ENCODE measurements at places on chromosomes 1 and 21.

DNA sequence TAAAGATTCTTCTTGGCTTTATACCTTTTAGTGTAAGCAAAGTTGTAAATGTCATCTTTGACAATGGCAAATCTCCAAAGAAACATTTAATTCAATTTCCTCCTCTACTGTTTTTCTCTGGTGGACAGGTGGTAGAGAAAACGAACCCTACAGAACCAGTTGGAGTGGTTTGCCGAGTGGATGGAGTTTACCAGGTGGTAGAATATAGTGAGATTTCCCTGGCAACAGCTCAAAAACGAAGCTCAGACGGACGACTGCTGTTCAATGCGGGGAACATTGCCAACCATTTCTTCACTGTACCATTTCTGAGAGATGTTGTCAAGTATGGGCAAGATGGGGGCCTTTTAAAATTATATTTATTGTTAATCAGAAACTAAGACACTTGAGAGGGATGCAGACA, 25.8 kb downstream of the UAP1 start:
- H3K4me1 ChIP-seq = no peaks in the 10 kb centered on the region
- no peaks in the 10 kb centered on the region for H3K36me3 ChIP-seq
- DNase-seq = no peak
- no peak overlapping the region for H3K4me3 ChIP-seq

GRCh38 chr1:91777630-91778300, 108.2 kb downstream of the TGFBR3 start:
- H3K27me3 ChIP-seq = no peaks in the 10 kb centered on the region
- peaks cover 2% of the 10 kb centered on the region for H3K4me1 ChIP-seq
- no peak overlapping the region for H3K27ac ChIP-seq
- H3K4me3 ChIP-seq = no peak overlapping the region
- no peaks in the 10 kb centered on the region for H3K36me3 ChIP-seq

GRCh38 chr1:54268762-54269297, 68.9 kb downstream of the MRPL37 start:
- no peaks in the 10 kb centered on the region for H3K27me3 ChIP-seq
- H3K36me3 ChIP-seq = no peaks in the 10 kb centered on the region
- H3K27ac ChIP-seq = no peak overlapping the region
- DNase-seq = no peak
- H3K4me3 ChIP-seq = no peak overlapping the region

DNA sequence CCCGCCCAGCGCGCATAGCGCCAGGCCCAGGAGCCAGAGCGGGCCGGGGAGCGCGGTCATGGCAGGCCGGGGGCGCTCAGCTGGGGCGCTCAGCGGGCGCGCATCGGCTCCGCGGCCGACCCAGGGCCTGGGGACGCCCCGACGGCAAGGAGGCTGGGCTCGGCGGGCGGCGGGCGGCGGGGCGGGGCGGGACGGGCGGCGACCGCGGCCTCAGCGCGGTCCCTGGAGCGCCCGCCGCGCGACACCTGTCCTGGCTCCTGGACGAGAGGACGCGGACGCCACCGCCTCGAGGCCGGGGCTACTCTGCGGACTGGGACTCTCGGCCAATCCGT, 273 bp downstream of the BMP8B start:
- peaks cover 62% of the 10 kb centered on the region for H3K27me3 ChIP-seq
- H3K4me3 ChIP-seq = no peak overlapping the region
- no peak overlapping the region for H3K27ac ChIP-seq
- DNase-seq = no peak

DNA sequence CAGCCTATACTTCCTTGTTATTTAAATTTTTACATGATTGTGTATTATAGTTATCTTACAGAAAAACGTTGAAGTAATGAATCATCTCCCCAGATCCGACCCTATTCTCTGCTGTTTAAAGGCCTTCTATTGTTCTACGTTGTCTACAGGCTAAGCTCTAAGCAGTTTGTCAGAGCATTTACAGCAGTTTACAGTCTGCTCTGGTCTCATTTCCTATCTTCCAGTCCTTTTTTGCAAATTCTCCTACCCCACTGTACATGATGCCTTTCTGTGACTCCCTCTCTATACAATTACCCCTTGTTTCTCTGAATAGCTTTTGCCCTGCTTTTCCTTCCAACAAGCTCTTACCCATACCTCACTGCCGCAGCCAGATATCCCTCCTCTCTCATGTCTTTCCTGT, 319.2 kb upstream of the FMN2 start:
- H3K36me3 ChIP-seq = no peaks in the 10 kb centered on the region
- no peaks in the 10 kb centered on the region for H3K27me3 ChIP-seq
- H3K4me3 ChIP-seq = no peak overlapping the region
- no peak for DNase-seq
- no peak overlapping the region for H3K27ac ChIP-seq
- no peaks in the 10 kb centered on the region for H3K4me1 ChIP-seq

DNA sequence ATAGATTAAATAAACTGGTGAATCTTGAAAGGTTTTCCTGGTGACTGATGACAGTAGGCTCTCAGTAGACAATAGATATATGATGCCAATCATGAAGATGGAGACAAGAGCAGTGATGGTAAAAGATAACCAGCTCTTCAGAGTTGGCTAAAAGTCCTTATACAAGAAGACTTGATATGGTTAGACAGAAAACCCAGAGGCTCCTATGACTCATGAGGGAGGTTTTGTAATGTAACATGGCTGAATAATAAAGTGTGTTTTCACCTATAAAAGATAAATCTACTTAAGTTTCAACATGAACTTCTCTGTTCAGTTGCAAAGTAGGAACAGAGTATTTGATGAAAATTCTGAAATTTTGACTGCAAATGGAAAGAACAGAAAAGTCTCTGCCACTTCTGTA, 12.7 kb upstream of the CRNN start:
- no peaks in the 10 kb centered on the region for H3K36me3 ChIP-seq
- DNase-seq = no peak
- no peak overlapping the region for H3K4me3 ChIP-seq
- no peaks in the 10 kb centered on the region for H3K4me1 ChIP-seq

- peaks cover 4% of the 10 kb centered on the region for H3K4me1 ChIP-seq
- H3K4me3 ChIP-seq = no peak overlapping the region
- peaks cover 3% of the 10 kb centered on the region for H3K27me3 ChIP-seq
- H3K27ac ChIP-seq = no peak overlapping the region
- H3K36me3 ChIP-seq = no peaks in the 10 kb centered on the region
Observed at GRCh38 chr21:45080232-45080631, 5.9 kb downstream of the ADARB1 start.

GRCh38 chr1:58397187-58397820, 149.2 kb downstream of the OMA1 start:
- no peak for DNase-seq
- no peak overlapping the region for H3K27ac ChIP-seq
- no peaks in the 10 kb centered on the region for H3K36me3 ChIP-seq
- peaks cover 8% of the 10 kb centered on the region for H3K4me1 ChIP-seq
- no peak overlapping the region for H3K4me3 ChIP-seq

DNA sequence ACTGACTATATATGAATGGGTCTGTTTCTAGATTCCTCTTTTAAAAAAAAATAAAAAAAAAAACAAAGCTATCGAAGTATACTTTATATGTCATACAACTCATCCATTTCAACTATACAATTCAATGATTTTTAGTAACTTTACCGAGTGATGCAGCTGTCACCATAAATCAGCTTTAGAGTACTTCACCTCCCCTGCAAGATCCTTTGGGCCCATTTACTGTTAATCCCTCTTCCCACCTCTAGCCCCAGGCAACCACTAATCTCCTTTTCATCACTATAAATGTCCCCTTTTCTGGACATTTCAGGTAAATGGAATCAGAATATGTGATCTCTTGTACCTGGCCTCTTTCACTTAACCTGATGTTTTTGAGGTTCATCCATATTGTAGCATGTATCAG, 133.9 kb downstream of the PEX14 start:
- H3K4me1 ChIP-seq = peaks cover 2% of the 10 kb centered on the region
- DNase-seq = no peak
- H3K27me3 ChIP-seq = no peaks in the 10 kb centered on the region
- no peaks in the 10 kb centered on the region for H3K36me3 ChIP-seq
- H3K27ac ChIP-seq = no peak overlapping the region

DNA sequence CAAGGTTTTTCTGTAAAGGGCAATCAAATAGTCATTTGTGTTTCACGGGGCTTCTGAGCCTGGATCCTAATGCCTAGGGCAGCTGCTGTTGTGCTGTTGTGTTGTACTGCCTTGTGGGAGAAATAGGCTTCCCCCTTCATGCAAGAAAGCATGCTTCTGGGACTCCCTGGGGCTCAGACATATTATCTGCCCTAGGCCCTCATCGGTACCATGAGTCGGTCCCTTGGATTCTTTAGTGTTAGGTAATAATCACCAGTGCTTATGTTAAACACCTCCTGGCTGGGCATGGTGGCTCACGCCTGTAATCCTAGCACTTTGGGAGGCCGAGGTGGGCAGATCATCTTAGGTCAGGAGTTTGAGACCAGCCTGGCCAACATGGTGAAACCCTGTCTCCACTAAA, 245.9 kb downstream of the TNR start:
- H3K36me3 ChIP-seq = no peaks in the 10 kb centered on the region
- no peak overlapping the region for H3K4me3 ChIP-seq
- no peaks in the 10 kb centered on the region for H3K27me3 ChIP-seq
- H3K4me1 ChIP-seq = no peaks in the 10 kb centered on the region

GRCh38 chr1:221308534-221309511, 429.6 kb downstream of the HLX start:
- DNase-seq = no peak
- H3K4me1 ChIP-seq = no peaks in the 10 kb centered on the region
- H3K36me3 ChIP-seq = no peaks in the 10 kb centered on the region
- no peak overlapping the region for H3K27ac ChIP-seq

GRCh38 chr1:21287905-21288514, 2.3 kb downstream of the ECE1 start:
- no peak overlapping the region for H3K4me3 ChIP-seq
- peaks cover 14% of the 10 kb centered on the region for H3K4me1 ChIP-seq
- H3K27ac ChIP-seq = no peak overlapping the region
- no peaks in the 10 kb centered on the region for H3K36me3 ChIP-seq
- no peak for DNase-seq
- H3K27me3 ChIP-seq = no peaks in the 10 kb centered on the region

GRCh38 chr1:94892604-94893254, 34.2 kb downstream of the CNN3 start:
- peaks cover 17% of the 10 kb centered on the region for H3K36me3 ChIP-seq
- peaks cover 11% of the 10 kb centered on the region for H3K4me1 ChIP-seq
- no peaks in the 10 kb centered on the region for H3K27me3 ChIP-seq

GRCh38 chr1:11070876-11071275, 11.1 kb upstream of the SRM start:
- H3K27ac ChIP-seq = no peak overlapping the region
- no peak overlapping the region for H3K4me3 ChIP-seq
- no peaks in the 10 kb centered on the region for H3K4me1 ChIP-seq
- DNase-seq = no peak
- no peaks in the 10 kb centered on the region for H3K27me3 ChIP-seq
- H3K36me3 ChIP-seq = peaks cover 88% of the 10 kb centered on the region

DNA sequence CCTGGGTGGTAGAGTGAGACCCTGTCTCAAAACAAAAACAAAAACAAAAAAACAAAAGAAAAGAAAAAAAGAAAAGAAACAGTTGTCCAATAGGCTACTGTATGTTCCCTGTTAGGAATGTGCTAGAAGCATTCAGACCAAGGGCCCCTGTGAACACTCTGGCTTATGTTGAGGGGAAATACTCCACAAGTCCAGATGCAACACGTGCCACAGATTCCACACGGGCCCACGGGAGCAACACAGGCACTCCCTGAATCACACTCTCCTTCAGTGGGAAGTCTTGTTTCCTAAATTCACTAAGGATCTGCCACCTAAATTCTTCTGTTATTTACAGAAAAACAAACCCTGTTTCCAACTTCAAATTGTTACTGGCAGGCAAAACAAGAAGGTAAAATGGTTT, 291.1 kb downstream of the PCP4 start:
- no peaks in the 10 kb centered on the region for H3K27me3 ChIP-seq
- H3K27ac ChIP-seq = no peak overlapping the region
- no peak overlapping the region for H3K4me3 ChIP-seq
- no peaks in the 10 kb centered on the region for H3K4me1 ChIP-seq

DNA sequence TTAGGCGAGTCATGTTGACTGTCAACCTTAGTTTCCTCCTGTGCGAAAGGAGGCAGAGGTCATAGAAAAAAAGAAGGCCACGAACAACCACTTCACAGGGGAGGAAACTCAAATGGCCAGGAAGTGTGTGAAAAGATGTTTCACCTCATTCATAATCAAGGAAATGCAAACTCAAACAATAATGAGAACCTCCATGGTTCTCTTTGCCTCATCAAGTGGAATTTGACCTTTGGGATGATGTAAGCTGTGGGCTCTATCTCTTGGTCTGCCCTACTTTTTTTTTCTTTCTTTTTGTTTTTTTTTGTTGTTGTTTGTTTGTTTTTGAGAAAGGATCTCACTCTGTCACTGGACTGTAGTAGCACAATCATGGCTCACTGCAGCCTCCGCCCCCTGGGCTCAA, 55.9 kb upstream of the GRHL3 start:
- H3K36me3 ChIP-seq = no peaks in the 10 kb centered on the region
- H3K27ac ChIP-seq = no peak overlapping the region
- no peak overlapping the region for H3K4me3 ChIP-seq
- no peaks in the 10 kb centered on the region for H3K4me1 ChIP-seq

- no peak overlapping the region for H3K4me3 ChIP-seq
- DNase-seq = no peak
- no peak overlapping the region for H3K27ac ChIP-seq
- no peaks in the 10 kb centered on the region for H3K36me3 ChIP-seq
- no peaks in the 10 kb centered on the region for H3K27me3 ChIP-seq
Observed at GRCh38 chr1:180266275-180267210, 36.5 kb downstream of the LHX4 start.

All from H1 (cell line).